ENCODE measurements at places on chromosomes 5 and 9.

GRCh38 chr9:115373710-115374045 is 255.7 kb upstream of the TNC start:
- no peak for DNase-seq

DNA sequence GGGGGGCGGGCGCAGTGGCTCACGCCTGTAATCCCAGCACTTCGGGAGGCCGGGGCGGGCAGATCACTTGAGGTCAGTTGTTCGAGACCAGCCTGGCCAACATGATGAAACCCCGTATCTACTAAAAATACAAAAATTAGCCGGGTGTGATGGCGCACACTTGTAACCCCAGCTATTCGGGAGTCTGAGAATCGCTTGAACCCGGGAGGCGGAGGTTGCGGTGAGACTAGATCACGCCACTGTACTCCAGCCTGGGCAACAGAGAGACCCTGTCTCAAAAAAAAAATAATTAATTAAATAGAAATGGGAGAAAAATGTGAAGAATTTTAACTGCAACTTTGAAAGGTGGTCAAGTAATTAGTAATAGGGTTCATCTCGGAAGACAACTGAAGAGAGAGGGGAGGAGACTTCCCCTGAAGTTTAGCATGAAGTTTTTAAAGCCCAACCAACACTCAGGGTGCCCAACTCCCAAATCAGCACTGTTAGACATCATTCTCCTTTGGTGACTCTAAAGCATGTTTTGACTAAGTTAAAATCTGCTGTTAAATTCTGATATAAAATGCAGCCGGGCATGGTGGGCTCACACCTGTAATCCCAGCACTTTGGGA is 1.4 kb upstream of the CSNK1A1 start:
- DNase-seq = no peak

- DNase-seq = no peak
Observed at GRCh38 chr5:65359569-65359968, 122.2 kb downstream of the ADAMTS6 start.

DNA sequence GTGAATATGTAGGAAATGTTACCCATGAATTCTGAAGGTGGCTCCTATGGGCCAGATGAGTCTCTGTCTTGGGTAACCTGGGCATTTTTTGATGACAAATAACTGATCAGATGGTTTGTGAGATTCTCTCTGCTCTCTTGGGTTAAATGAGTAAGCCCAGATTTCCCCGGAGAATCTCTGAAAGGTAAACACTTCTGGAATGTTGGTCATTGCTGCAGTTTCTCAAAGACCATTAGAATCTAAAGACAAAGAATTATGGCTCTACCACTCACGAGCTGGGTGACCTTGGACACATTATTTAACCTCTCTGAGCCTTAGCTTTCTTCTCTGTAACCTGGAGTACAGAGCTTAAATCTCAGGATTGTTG is 191.2 kb downstream of the DAB2IP start:
- DNase-seq = no peak

GRCh38 chr5:167816864-167817263 is 474.6 kb upstream of the WWC1 start:
- no peak for DNase-seq

DNA sequence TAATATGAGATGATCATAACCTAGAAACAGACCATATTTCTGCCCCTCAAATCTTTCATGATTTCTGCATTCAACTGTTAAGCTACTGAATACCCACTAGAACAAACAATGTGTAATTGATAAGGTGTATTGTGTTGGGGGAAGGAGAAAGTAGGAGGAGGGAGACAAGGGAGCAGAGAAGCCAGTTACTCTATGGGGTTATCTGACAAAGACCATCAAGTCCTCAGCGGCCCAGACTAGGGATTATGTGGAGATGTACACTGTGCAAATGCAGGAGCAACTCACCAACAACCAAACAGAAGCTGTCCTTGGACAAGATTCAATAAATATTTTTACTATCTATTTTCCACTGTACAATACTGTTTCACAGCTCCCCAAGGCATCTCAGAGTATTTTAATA is 2.7 kb downstream of the NRG2 start:
- no peak for DNase-seq

All from forelimb muscle (tissue), 1 donor.